Cortex of kidney (tissue), 1 donor: ENCODE measurements at places on chromosomes 3 and 15.

- DNase-seq = no peak
Observed at GRCh38 chr3:193857996-193858395, 265.0 kb downstream of the OPA1 start.

DNA sequence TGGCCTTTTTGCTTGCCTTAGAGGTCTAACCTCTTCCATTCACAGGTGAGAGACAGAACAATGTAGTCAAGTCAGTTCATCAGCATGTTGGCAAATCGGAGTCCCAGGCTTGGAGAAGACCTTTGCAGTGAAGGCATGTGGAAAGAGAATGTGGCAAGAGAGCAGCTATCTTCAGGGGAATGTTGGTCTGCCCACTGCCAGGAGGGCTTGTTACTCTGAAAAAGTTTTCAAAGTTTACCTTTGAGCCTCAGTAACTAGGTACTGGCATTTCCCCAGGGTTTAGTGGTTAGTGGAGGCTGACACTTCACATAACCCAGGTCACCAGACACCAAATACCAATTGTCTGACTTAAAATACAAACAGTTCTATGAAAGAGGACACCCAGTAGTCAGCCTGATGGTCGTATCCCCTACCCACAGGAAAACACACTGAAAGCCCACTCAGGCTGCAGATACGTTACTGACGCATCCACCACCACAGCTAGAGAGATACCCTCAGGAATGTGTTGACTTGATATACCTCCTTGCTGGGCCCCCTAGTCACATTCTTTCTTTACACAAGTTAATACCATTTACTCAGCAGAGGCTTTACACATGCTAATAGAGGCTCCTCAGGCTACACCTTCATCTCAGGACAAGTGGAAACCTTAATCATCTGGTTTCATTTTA, 9.7 kb upstream of the ARID3B start:
- no peak for DNase-seq

DNA sequence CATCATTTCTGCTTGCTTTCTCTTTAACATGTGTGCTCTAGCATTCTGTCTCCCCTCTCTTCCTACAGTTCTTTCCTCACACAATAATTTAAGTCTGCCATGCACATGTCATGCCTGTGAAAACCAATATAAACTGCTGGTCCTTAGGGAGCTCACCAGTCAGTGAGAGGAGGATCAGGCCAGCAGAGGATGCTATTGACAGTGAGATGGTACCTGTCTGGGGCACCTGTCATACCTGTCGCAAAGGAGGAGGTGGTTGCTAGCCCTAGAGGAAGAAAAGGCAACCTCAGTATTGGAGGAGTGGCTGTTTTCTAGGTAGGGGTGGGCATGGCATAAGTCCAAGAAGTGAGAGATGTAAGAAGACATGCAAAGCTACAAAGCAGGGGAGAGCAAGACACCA, 194.6 kb downstream of the GABRG3 start:
- no peak for DNase-seq

DNA sequence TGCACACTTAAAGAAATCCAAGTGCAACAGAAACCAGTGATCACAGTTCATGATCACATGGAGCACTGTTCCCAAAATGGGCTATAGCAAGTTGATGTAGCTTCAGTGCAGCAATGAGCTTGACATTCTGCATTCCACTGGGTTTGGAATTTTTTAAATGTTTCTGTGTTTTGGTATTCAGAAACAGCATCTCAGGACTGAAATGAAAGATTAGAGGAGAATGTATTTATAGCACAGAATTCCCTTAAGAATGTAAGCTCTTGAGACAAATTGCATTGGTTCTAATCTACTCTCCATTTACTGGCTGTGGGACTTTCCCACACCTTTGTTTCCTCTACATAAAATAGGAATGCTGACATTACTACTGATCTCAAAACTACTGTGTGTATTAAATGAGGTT, 162.7 kb downstream of the FGF12 start:
- no peak for DNase-seq

GRCh38 chr3:149227591-149228268, 6.1 kb upstream of the CP start:
- no peak for DNase-seq

GRCh38 chr3:73789825-73790444, 165.2 kb upstream of the PDZRN3 start:
- DNase-seq = no peak

- DNase-seq = no peak
Observed at GRCh38 chr3:64291345-64291744, 66.1 kb upstream of the PRICKLE2 start.

GRCh38 chr15:89441295-89441812, 55.0 kb downstream of the RHCG start:
- DNase-seq = no peak

DNA sequence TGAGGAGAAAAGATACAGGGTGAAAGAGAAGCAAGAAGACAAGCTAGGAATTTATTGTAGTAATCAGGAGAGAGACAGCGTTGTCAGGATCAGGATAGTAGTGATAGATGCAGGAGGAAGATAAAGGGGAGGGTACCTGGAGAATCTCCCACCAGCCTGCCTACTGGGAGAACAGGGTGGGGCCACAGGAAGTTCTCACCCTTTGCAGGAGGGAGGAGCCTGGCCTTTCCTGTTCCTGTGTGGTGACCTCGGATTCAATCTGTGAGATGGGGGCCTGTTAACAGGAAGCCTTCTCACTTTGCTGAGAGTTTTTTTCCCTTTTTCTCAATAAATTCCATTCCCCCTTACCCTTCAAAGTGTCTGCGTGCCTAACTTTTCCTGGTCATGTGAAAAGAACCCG, 37.6 kb downstream of the GMPS start:
- no peak for DNase-seq

GRCh38 chr3:23128655-23129054, 74.5 kb upstream of the UBE2E2 start:
- DNase-seq = no peak

- no peak for DNase-seq
Observed at GRCh38 chr15:80246425-80246894, 5.6 kb downstream of the CTXND1 start.

- DNase-seq = no peak
Observed at GRCh38 chr3:36579746-36580145, 184.6 kb downstream of the DCLK3 start.

- DNase-seq = no peak
Observed at GRCh38 chr3:114716916-114717315, 423.1 kb downstream of the TIGIT start.

DNA sequence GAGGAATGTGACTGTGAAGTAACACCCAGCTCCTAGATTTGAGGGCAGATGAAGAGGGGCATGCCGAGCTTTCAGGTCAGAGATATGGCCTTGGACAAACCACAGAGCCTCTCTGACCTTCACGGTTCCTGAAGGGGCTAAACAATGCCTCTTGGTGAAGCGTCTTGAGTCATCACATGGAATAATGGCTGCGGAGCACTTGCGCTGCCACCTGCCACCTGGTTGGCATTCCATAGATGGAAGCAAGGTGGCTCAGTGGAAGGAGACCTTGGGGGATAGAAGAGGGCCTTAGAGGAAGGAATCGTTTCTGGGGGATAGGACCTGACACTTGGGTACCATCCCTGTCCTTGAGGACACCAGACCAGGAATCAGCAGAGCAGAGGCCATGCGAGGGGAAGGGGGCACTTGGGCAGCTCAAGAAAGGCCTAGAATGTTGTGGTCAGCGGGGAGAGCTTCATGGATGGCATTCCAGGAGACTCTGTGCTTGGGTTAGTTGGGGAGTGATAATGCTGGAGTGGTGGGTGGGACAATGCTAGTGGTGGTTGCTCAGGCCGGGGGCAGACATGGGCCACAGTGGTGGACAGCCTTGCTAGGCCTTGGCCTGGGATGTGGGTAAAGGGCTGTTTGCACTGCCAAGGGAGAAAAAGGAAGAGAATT, 12.6 kb downstream of the MRAS start:
- DNase-seq = no peak

- no peak for DNase-seq
Observed at GRCh38 chr3:123758081-123758564, 126.0 kb downstream of the MYLK start.

- no peak for DNase-seq
Observed at GRCh38 chr3:12541625-12542024, 3.7 kb downstream of the MKRN2OS start.

GRCh38 chr3:71062952-71063772, 520.4 kb downstream of the FOXP1 start:
- DNase-seq = no peak

DNA sequence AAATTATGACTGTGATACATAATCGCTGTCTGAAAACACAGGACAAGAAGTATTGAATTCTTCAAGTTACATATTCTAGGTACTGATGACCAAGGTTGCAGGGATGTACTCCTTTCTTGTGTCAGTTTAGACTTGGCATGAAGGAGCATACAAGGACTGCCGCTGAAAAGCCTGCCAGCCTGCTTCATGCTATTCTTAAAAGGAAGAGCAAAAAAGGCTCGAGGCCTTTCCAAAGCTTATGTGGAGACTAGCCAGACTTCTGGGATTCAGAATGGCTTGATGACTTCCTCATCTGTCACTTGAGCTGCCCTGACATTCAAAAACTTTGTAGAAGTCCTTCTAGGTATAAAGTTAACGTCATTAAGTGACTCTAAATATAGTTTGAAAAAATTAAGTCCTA, 92.0 kb downstream of the CADM2 start:
- no peak for DNase-seq

DNA sequence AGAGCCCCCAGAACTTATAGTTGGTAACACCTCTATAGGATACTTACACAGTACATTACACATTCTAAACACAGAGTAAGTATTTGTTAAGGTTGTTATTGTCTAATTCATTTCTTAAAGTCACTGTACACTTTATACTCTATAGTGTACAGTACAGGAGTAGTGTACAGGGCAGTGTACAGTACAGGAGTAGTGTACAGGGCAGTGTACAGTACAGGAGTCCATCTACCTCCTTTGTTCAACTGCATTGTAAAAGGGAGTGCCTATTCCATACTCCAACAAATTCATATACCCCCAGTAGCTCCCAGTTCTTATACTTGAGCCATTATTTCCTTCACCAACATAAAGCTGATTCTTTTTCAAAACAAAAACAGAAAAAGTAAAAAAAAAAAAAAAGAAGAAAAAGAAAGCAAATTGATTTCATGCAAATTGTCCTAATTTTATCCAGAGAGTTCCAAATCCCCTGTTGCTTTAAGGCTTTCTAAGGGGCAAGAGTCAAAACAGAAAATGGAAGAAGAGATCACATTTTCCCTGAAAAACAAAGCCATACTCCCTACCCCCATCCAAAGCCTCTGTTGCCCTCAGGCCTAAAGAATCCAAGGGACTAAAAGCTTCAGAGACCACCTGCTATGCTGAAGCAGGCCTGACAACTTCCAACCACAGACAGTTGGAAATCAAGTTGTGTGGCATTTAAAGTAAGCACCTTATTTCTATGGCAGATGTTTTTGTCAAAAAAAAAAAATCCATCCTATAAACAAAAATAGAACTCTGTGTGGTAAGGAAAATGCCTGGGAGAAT, 125.6 kb downstream of the PLCH1 start:
- DNase-seq = no peak

DNA sequence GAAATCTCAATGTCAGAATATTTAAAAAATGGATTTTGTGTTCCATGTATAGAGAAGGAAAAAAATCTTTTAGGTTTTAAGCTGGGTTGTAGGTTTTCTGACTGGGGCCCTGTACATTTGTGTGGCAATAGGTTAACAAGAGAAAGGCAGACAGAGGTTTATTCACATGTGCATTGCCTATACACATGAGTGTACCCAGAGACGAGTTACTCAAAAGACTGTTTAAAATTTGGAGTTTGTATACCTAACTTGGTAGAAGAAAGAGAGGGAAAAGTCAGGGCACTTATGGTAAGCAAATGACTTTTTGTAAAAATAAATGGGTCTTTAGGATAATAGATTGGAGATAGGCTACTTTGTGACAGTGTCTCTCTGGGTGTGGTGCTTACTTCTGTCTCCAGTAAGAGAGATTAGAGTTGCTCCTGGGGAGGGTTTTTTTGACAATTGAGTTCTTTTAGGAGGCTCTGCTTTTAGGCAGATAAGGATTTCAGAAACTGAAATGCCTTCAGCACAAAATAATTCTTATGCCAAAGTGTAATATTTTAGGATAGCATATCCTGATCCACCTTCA, 225.2 kb downstream of the TCF12 start:
- DNase-seq = no peak

GRCh38 chr15:84681831-84682230, 23.8 kb upstream of the NMB start:
- no peak for DNase-seq

DNA sequence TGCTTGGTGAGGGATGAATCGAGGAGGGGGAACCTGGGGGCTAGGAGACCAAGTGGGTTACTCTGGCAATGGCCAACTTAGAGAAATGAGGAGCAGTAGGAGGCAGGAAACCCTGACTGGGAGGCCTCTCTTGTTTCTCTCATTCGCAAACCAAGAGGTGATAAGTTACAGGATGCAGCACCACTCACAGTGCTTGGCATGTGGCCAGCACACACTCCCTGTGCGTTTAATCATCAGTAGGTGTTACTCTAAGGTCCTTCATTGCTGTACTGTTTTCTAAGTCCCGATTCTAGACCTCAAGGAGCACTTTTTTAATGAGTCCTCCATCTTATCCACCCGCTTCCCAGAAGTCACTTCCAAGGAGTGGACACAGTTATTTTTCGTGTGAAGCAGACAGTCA, 314.1 kb upstream of the TRIM42 start:
- DNase-seq = no peak

GRCh38 chr15:83904107-83905040, 250.5 kb downstream of the ADAMTSL3 start:
- no peak for DNase-seq

DNA sequence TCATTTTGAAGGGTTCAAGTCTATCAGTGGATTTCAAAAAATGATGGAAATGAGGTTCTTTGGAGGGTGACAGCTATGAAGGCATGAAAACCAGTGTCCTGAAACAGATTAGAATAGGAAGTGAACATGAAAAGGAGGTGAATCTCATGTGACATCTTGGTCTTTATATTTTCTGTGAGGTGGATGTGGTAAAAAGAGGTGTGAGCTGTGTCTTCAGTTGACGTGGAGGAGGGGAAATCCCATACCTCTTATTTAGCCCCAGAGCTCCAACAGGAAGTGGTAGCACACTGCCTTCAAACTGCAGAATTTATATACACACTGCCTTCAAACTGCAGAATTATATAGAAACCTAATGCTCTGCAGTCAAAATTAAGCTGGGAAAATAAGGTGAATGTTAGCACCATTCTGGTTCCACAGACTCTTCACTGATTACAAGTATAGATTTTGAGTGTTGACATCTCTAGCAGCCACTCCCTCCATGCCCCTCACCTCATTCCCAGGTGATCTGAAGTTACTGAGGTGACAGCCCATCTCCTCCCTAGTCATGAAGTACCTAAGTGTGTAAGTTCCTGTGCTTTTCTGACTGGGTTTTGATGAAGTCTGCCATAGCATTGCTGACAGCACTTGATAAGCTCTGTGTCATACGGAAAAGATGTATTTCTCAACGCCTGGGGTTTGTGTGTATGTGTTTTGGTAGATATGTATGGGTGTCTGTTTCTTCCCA, 2.7 kb downstream of the RAB8B start:
- DNase-seq = no peak

GRCh38 chr3:59865351-59865750, 815.5 kb upstream of the CFAP20DC start:
- DNase-seq = no peak

GRCh38 chr3:126098391-126098858, 14.5 kb upstream of the SLC41A3 start:
- DNase-seq = no peak
